ENCODE measurements at places on chromosomes 16 and 17.

DNA sequence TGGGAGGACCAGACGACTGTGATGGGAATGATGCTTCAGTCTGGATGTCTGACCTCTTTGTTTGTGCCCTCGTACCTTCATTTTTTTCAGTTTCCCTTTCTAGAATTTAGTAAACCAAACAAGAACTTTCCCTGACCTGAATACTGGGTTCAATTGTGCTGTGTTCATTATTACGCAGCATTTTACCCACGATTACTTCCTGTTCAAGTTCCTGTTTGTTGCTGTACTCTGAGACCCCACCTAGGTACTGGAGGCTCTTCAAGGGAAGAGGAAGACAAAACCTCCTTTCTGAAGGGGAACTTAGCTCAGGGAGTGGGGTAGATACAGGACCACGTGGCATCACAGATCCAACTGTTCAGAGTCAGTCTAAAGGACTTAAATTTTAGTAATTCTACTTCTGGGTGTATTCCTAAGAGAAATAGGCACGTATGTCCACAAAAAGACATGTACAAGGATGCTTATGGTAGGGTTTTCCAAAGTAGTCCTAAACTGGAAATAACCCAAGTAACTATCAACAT lies 9.2 kb upstream of the PRKCB start:
- H3K27me3 ChIP-seq: no peaks in the 10 kb centered on the region
- peak overlapping the region; percentile 39 for H3K27ac ChIP-seq
- no peaks in the 10 kb centered on the region for H3K36me3 ChIP-seq
- DNase-seq: no peak
- peaks cover 21% of the 10 kb centered on the region for H3K4me1 ChIP-seq

DNA sequence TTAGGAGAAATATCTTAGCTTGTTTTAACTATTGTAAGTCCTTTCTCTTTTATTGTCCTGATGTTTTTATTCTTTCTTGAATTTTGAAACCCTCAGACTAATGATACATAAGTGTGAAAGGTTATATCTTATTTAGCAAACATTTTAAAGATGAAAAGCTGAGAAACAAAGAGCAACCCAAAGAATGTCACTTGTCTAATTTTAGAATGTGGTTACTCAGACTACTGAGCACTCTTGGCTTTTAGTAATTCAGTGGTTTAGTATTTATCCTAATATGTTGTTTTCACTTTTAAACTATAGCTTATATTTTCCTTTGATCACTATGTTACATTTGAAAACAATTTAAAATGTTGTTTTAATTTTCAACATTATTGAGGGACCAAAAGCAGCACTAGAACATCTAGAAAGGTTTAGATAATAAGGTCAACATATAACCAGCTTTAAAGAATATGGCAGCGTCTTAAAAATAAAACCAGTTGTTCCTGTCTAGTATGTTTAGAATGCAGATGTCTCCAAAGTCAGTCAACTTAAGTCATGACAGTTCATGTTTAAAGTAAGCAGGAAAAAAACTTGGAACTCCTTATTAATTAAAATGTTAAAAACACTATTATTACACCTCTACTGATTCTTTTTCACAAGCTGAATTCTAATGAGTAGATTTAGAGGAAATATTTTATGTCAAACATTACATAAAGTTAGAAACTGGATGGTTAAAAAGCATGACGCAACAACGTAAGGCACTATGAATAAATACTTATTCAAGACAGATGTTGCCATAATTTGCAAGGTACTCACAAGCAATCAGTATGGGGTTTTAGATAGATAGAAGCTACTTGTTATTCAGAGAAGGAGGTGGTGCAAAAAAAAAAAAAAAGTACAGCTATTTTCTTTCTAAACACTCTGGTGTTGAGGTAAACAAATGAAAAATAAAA lies 2.4 kb downstream of the MBTD1 start:
- no peaks in the 10 kb centered on the region for H3K27me3 ChIP-seq
- peaks cover 7% of the 10 kb centered on the region for H3K36me3 ChIP-seq
- no peak for DNase-seq
- no peak overlapping the region for H3K27ac ChIP-seq

- no peaks in the 10 kb centered on the region for H3K36me3 ChIP-seq
- H3K4me3 ChIP-seq: no peak overlapping the region
- H3K4me1 ChIP-seq: peaks cover 9% of the 10 kb centered on the region
- H3K27me3 ChIP-seq: no peaks in the 10 kb centered on the region
- H3K27ac ChIP-seq: no peak overlapping the region
Measured at GRCh38 chr17:73711184-73711583, 66.9 kb upstream of the SDK2 start.

DNA sequence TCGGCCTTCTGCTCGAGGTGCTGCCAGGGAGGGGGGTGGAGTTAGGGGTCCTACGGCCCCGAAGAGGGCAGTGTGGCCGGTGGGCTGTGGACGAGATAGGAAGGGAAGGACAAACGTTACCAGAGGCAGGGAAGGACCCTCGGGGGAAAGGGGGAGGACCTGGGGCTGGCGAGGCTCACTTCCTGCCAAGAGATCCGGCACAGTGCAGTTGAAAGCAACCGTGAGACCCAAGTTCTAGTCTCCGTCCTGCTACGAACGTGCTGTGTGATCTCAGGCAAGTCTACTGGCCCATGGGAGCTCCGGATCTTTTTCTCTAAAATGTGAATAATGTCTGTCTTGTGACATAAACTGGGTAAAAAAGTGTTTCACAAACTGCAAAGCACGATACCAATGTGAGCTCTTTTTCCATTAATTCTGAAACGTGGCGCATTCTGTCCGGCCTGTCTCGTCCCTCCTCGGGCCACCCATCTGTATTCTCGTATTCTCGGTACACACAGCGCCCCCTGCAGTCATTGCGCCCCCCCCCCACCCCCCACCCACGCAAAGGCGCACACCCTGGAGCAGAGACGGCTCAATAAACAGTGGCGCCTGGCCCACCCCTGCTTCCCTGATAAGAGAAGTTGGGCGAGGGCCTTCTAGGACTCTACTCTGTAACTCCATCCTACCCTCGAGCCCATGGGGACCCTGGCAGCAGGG lies 8.8 kb downstream of the CYGB start:
- H3K4me3 ChIP-seq: no peak overlapping the region
- H3K27me3 ChIP-seq: no peaks in the 10 kb centered on the region
- peak overlapping the region; percentile 32 for H3K27ac ChIP-seq

DNA sequence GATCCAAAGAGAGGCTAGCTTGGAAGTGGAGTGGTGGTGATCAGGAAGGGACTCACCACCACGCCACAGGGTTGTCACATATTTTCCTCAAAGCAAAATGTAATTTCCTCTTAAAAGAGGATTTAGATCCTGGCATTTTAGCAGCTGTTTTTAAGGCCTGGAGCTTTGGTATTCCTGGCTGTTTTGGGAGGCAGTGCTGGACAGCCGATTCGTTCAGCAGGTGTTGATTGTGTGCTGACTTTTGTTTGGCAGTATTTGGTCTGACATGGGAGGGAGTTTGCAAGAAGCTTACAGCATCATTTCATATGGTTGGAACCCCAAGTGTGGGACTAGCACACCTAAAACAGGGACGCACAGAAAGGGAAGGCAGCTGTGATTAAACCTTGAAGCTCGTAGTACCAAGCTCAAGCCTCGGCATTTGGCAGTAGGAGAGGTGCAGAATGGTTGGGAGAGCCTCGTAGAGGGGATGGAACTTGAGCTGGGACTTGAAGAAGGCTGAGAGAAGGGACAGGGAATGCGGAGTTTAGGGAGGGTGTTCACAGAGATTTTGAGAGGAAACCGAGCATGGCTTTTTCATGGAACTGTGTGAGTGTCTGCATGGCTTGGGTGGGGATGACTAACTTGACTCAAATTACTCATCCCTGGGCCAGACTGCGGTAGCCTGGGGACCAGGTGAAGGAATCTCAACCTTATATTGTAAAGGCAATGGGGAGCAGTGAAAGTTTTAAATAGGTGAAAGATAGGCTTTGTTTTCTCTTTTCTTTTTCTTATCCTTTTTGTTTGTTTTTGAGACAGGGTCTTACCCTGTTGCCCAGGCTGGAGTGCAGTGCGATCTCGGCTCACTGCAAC lies 52.3 kb downstream of the RPTOR start:
- DNase-seq: no peak
- no peak overlapping the region for H3K4me3 ChIP-seq
- peaks cover 5% of the 10 kb centered on the region for H3K4me1 ChIP-seq

DNA sequence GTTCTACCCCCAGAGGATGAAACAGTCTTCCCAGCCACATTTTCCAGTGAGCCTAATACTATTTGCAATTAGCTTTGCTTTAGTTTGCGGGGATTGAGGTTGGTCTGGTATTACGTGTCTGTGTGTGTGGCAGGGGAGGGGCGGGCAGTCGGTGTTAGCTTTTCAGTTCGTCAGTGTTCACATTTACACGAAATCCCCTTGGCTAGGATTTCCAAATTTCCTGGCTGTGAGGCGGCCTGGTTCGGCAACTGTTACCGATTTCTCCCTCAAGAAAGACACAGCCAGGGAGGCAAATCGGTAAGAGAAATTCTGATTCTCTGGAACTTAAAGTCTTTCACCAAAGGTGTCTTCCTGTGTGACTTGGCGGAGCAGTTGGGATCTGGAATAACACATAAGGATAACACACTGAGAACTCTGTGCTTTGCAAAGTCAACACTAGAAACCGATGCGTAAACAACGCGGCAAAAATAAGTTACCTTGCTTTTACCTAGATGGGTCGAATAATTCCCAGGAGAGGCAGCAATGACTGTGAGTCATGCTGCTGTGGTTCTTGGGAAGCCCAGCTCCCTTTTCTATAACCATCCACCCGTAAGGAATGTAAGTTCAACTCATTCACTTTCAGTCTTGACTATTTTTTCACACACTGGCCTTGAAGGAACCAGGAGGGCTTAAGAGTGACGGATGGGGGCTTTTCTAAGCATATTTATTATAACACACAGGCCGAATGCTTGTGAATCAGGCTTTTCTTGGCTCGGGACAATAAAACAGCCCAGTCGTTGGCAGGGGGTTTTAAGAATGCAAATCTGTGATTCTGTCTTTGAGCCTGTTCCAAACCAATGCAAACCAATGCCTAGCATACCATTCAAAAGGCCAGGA lies 24.2 kb downstream of the GPRC5B start:
- no peaks in the 10 kb centered on the region for H3K4me1 ChIP-seq
- no peaks in the 10 kb centered on the region for H3K27me3 ChIP-seq
- no peak overlapping the region for H3K4me3 ChIP-seq
- no peak for DNase-seq
- no peaks in the 10 kb centered on the region for H3K36me3 ChIP-seq

- H3K36me3 ChIP-seq: no peaks in the 10 kb centered on the region
- no peaks in the 10 kb centered on the region for H3K27me3 ChIP-seq
- DNase-seq: no peak
- no peak overlapping the region for H3K4me3 ChIP-seq
- H3K27ac ChIP-seq: no peak overlapping the region
- H3K4me1 ChIP-seq: no peaks in the 10 kb centered on the region
Measured at GRCh38 chr17:2563061-2563460, 30.4 kb upstream of the PAFAH1B1 start.

GRCh38 chr17:35931794-35932425 lies 1.3 kb upstream of the RDM1 start:
- H3K27me3 ChIP-seq: no peaks in the 10 kb centered on the region
- H3K27ac ChIP-seq: no peak overlapping the region
- no peak overlapping the region for H3K4me3 ChIP-seq
- no peak for DNase-seq

- H3K27ac ChIP-seq: no peak overlapping the region
- H3K27me3 ChIP-seq: no peaks in the 10 kb centered on the region
- H3K36me3 ChIP-seq: no peaks in the 10 kb centered on the region
- H3K4me3 ChIP-seq: no peak overlapping the region
- no peaks in the 10 kb centered on the region for H3K4me1 ChIP-seq
- no peak for DNase-seq
Measured at GRCh38 chr16:55046916-55047315, 116.3 kb downstream of the IRX5 start.

- peak overlapping the region; percentile 67 for H3K4me3 ChIP-seq
- peaks cover 6% of the 10 kb centered on the region for H3K4me1 ChIP-seq
- H3K27ac ChIP-seq: peak overlapping the region; percentile 82
- peaks cover 23% of the 10 kb centered on the region for H3K36me3 ChIP-seq
Measured at GRCh38 chr16:57245472-57246113, 534 bp downstream of the ARL2BP start.

GRCh38 chr16:17452922-17453321 lies 17.8 kb downstream of the XYLT1 start:
- no peak overlapping the region for H3K27ac ChIP-seq
- H3K27me3 ChIP-seq: no peaks in the 10 kb centered on the region
- peaks cover 19% of the 10 kb centered on the region for H3K4me1 ChIP-seq
- no peak for DNase-seq
- no peaks in the 10 kb centered on the region for H3K36me3 ChIP-seq
- no peak overlapping the region for H3K4me3 ChIP-seq

DNA sequence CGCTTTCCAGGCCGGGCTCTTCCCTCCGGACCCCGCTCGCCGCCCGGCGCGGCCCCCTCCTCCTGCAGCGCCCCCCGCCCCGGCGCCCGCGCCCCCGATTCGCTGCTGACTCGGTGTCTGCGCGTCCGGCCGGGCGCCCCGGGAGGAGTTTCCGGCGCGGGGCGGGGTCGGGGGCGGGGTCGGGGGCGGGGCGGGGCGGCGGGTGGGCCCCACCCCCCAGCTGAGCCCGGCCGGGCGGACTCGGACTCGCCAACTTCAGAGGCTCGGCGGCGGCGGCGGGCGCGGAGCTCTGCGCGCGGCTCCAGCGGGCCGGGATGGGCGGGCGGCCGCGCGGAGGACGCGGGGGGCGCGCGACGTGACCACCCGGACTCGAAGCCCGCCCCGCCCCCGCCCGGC lies at the start of gene METRNL:
Gene METRNL, plus strand, starts transcription at position 258 of the 396 bp plus-strand sequence. CDS start 207 bp downstream, outside the sequence.
- peaks cover 20% of the 10 kb centered on the region for H3K4me1 ChIP-seq
- H3K36me3 ChIP-seq: no peaks in the 10 kb centered on the region
- H3K4me3 ChIP-seq: peak within 1 kb of the TSS; percentile 57

DNA sequence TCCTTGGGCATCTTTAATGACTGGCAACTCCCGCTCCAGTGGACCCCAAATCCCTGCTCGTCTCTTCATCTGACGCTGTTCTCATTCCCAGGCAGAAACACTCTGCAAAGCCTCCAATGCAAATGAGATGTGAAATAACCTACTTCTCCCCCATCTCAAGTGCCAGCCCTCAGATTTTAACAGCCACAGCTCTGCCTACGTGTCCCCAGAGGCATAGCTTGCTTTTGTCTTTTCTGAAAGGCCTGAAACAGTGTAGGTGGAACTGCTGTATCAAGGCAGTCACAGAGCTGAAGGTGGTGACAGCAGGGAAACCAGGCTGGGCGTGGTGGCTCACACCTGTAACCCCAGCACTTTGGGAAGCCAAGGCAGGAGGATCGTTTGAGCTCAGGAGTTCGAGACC lies 14.7 kb downstream of the RPH3AL start:
- no peak overlapping the region for H3K4me3 ChIP-seq
- H3K36me3 ChIP-seq: no peaks in the 10 kb centered on the region
- no peak overlapping the region for H3K27ac ChIP-seq
- peaks cover 6% of the 10 kb centered on the region for H3K4me1 ChIP-seq

All from effector memory CD4-positive, alpha-beta T cell (primary cell).